ENCODE measurements at places on chromosomes 1 and 21.
A peak's percentile ranks its signal among the peaks of the same experiment; 100 is the strongest.

DNA sequence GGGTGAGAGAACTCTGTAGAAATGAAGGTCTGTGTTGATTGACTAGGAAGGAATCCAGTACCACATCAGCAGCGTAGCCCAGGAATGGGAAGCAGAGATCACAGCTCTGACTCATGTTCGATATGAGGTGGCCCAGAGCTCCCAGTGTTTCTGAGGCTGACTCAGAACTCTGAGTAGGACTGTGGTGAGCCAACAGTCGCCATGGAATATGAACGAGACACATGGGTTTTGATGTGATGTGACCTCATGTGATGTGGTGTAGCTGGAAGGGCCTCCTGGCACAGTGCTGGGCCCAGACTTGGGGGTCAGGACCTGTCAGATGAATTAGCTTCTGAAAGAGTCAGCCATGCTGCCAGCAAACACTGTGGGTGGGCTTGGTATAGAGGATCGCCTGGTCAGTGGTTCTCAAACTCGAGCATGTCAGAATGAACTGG is 237.0 kb downstream of the MRPL39 start:
- DNase-seq = no peak

DNA sequence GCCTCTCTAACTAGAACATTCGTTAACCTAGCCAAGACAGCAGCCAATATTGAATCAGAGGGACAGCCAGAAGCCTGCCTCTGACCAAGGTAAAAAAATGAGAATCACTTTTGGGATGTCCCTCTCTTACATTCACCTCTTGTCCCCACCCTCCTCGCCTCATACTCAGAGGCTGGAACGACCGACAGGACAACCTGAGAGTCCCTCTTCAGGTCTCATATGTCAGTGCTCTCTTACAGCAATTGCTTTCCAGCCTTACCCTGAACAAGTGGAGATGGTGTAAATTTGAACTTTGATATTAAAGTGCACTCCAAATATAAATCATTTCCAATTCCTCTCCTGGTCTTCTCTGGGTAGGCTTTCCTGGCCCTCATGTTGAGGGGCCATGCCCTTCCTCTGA is 327.5 kb downstream of the KCTD3 start:
- DNase-seq = no peak

DNA sequence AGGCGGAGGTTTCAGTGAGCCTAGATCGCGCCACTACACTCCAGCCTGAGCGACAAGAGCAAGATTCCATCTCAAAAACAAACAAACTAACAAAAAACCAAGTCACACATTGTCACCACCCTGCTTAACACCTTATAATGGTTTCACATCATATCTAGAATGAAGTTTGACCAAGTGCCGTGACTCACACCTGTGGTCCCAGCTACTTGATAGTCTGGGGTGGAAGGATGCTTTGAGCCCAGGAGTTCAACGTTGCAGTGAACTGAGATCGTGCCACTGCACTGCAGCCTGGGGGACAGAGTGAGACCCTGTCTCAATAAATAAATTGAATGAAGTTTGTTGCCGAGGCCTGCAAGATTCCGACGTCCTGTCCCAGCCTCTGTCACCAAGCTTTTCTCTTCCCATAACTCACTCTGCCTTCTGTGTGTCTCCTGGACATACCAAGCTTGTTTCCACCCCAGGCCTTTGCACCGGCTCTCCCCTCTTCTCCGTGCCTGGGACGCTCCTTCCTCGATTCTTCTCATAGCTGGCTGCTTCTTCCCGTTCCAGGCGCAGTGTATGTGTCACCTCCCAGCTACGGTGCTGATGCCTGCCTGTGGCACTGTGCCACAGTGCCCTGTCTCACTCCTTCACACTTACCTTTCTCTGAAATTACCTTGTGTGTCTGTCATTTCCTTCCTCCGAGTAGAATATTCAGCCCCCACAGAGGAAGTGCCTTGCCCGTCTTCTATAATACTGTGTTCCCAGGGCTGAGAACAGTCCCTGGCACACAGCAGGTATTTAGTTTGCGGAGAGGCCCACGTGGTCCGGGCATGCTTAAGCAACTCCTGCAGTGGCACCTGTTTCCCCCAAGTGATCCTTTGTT is 3.8 kb upstream of the SELENON start:
- DNase-seq = no peak

DNA sequence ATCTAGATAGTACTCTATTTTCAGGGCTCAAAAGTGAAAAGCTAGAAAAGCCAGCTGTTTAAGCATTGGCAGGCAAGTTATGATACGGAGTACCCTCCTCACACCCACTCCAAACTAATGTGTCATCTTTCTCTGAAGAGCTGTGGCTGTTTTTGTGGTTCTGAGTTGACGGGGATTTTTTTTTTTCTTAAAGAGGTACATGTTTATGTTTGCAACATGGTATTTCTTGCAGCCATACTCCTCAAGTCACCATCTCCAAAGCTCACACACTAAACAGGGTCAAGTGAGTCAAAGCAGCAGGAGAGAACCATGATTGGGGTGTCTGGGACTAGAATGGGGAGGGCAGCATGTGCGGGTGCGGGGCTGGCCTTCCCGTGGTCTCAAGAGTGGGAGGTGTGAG is 347.2 kb downstream of the DISC1 start:
- no peak for DNase-seq

DNA sequence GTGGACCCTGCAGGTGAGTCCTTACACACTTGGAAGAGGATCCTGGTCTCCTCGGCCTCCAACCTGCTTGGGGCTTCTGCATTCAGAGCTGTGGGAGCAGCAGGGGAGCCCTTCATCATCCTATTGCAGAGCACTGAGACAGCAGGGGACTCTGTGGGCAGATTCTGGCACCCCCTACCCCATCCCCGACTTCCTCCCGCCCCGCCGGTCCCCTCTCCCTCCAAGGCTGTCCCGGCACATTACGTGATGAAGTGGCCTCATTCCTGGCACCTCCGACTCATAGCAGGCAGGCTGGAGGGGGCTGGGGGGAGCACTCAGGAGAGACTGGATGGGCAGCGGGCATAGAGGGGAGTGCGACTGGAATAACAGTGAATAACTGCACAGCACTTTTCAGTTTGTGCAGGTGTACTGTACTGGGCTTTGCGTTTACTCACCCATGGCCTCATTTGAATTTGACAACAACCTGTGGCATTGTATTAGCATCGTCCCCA is 394.1 kb downstream of the MATN1 start:
- peak; percentile 57 for DNase-seq

DNA sequence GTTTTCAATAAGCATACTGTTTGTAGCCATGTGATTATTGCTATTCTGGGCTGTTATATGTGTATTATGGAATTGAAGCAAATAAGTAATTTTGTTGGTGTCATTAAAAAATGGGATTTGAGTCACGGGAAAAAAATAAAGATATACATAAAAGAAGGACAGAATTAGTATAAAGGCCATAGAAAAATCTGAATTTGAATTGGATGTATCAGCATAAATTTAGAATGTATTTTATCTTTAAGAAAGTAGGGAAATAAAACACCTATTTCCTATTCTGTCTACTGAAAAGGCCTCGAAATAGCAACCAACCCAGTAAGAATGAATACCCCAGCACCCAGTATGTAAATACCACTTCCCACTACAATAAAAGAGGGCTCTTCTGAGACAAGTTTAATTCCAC is 185.9 kb downstream of the SLC45A1 start:
- DNase-seq = no peak

DNA sequence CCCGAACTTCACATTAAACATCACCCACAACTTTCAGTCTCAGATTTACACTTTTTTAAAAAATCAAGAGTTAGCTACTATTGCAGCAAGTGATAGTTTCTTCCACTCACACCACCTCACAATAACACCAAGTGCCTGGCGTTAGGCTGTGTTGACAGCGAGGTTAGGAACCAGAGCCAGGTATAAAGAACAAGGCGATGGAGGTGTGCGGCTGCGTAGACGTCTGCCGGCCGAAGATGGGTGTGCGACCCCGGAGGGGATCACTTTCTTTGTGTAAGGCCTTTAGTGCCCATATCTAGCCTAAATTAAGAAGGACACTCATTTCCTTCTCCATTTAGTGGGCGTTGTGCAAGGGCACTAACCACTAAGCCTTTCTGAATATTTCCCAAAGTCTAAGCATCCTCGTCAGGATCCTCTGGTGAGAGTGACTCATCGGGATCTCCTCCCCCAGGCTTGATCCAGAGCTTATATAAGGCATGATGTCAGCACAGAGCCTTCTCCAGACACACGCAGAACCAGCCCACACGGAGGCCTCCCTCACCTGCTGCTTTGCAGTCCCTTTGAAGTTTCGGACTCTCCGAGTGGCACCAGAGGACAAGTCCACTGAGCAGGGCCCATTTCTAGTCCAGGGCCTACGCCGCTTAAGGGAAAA is 11.8 kb downstream of the NHLH2 start:
- DNase-seq = no peak

DNA sequence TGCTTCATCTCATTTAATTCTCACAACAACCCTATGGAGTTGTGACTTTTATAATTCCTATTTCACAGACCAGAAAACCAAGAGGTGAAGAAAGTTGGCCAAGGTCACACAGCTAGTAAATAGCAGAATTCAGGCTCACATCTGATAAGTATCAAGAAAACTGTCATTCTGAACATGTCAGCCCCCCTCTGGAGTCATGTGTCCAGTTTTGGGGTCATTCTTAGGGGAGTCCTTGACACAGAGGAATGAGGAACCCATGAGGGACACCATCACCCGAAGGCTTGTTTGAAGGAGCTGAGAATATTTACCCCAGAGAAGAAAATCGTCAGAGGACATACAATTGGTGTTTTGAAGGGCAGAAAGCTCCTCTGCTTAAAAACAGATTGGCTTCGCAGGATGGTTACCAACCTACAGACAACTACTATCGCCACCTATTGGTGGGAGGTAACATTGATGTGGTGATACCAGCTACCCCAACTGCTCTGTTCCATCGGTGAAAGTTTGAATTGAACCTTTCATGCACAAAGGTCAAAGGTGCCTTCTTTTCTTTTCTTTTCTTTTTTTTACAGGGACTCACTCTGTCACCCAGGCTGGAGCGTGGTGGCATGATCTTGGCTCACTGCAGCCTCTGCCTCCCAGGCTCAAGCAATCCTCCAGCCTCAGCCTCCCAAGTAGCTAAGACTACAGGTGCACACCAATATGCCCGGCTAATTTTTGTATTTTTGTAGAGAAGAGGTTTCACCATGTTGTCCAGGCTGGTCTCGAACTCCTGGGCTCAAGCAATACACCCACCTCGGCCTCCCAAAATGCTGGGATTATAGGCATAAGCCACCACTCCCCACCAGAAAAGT is 31.3 kb downstream of the NCMAP start:
- no peak for DNase-seq

Measured in coronary artery (tissue), 2 donors.